ENCODE measurements at places on chromosomes 4 and X.

GRCh38 chr4:166230841-166231240 is 357.8 kb downstream of the TLL1 start:
- DNase-seq, result no peak

GRCh38 chr4:2489841-2490552 is 21.1 kb downstream of the RNF4 start:
- DNase-seq, result peak; percentile 39

DNA sequence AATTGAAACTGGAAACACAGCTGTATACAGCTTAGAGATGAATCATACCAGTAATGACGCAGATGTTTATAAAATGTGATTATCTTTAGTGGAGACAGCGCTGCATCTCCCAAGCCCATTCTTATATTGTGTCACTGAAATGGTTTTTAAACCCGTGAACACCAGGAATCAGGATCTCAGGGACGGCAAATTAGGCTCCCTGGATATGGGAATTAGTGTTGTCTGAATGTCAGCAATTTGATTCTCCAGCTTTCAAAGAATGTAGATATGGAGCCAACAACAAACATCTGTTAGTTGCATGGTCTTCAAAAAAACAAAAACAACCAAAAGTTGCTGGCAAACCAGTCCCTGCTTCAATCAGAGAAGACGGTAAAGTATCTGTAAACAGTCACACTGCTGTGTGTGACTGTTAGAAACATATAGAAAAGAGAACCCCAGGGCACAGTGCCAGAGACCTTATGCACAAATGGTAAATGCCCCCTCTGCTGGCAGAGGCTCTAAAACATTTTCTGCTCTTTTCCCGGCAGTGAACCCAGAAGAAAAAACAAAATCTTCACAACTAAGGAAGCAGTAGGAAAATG is 351.9 kb upstream of the FTHL17 start:
- DNase-seq, result peak; percentile 62

DNA sequence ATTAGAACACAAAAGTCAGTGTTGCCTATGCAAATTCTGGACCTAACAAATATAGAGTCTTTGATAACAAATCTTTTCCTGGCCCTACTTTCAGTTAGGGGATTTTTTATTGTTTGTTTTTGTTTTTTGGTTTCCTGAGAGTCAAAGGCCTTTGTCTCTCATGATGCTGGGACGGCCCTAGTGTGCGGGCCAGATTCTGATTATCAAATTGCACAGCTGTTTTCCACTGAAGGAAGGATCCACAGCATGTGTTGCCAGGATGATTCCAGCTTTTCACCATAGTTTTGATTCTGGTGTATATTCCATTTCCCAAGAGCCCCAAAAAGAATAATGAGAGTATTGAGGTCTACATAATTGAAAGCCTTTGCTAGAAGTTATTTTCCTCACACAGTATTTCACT is 248.2 kb downstream of the CAMK2D start:
- DNase-seq, result no peak

DNA sequence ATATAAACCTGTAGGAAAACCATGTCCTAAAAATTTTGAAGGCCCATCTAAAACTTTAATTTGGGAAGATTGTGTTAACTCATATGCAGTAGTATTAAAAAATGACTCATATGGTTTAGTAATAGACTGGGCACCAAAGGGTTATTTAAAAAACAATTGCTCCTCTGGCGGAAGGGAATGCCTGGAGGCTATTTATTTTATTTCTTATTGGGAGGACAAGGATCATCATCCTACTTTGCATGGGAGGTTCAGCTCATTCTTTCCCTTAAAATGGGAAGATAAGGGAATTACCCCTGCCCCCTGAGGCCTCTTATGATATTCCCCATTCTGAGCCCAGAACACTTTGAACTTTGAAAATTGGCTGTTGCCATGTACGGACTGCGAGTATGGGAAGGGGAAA is 29.7 kb upstream of the MGST2 start:
- DNase-seq, result no peak

- DNase-seq, result no peak
These were observed 332.7 kb upstream of the IGFBP7 start for GRCh38 chr4:57442831-57443291.

DNA sequence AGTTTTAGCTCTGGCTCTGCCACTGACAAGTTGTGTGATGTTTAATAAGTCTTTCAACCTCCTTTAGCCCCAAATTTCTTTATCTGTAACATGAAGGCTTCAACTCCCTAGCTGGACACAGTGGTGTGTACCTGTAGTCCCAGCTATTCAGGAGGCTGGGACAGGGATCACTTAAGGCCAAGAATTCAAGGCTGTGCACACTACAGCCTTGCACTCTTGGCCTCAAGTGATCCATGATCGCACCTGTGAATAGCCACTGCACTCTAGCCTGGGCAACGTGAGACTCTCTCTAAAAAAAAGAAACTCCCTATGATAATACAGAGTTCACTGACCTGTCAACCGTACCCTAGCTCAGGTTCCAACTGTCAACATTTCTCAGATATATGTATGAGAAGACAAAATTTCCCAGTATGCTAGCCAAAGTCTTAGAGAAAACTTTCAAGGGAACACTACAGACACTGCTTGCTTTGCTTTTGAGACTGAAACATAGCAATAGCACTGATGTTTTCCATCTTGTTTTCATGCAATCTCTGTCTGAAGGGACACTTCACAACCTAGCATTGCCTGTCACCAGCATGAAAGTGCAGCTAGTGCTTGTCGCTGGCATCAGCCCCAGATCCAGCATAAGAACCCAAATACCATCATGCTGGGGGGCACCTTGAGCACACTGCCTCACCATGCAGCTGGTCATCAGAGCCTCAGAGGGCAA is 51.6 kb upstream of the PTPN13 start:
- no peak for DNase-seq

- no peak for DNase-seq
These were observed 689.3 kb downstream of the CENPC start for GRCh38 chr4:66855956-66856355.

GRCh38 chrX:20181598-20182329 is 40.1 kb upstream of the EIF1AX start:
- DNase-seq, result no peak

DNA sequence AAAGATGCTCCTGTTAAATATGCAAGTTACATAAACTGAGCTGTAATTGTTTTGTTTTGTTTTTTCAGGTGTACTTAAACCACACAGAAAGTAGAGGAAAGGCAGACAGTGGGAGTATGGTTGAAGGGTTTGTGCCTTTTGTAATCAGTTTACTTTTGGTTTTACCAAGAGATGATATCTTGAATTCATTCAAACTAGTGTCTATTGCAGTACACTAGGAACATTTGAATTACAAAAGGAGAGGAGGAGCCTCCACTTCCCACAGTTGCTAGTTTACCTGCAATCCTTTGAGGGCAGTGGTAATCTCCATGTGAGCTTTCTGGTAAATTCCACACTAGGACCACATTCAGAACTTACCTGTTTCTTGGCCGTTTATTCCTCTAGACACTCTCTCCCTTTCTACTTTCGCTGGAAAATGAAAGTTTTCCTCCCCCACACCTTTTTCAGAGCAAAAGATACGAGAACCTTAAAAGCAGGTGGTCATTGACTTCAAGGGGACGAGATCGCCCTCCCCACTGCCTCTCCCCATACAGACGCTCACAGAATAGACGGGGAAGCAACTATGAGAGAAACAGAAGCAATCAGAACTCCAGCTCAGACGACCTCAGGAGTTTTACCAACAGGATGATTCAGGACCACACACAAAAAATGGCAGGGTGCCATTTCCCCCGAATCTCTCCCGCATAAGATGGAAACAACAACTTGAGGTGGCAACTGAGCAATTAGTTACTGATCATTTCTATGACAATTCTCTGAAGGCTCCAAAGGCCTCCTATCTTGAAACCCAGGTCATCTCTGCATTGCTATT is 3.3 kb downstream of the RBM47 start:
- DNase-seq, result no peak

DNA sequence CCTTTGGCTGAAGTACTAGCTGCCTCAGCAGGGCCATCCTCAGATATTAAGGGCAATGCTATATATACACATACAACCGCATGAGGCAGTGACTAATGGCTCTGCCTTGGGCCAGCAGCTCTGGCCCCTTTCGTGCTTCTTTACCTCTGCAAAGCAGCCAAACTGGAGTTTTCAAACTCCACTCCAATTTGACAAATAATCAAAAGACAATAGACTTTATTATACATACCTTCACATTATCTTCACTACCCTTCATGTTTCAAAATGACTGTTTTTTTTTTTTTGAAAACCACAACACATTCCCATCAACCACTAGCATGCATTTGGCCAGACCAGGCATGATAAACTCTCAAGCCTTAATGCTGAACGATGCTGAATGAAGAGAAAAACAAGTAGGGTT is 187.7 kb downstream of the ENOX2 start:
- no peak for DNase-seq

- DNase-seq, result peak; percentile 50
These were observed 21.5 kb downstream of the ANAPC10 start for GRCh38 chr4:145076469-145076855.

- no peak for DNase-seq
These were observed 85.4 kb downstream of the FRMPD4 start for GRCh38 chrX:12223650-12224049.

GRCh38 chrX:82208975-82209374 is 1007.1 kb downstream of the SH3BGRL start:
- no peak for DNase-seq

GRCh38 chr4:82482387-82482786 is 52.0 kb downstream of the ENOPH1 start:
- DNase-seq, result no peak

GRCh38 chrX:38494239-38494823 is 67.0 kb upstream of the TSPAN7 start:
- DNase-seq, result no peak

GRCh38 chr4:113472864-113473263 is 288.7 kb downstream of the CAMK2D start:
- DNase-seq, result no peak

DNA sequence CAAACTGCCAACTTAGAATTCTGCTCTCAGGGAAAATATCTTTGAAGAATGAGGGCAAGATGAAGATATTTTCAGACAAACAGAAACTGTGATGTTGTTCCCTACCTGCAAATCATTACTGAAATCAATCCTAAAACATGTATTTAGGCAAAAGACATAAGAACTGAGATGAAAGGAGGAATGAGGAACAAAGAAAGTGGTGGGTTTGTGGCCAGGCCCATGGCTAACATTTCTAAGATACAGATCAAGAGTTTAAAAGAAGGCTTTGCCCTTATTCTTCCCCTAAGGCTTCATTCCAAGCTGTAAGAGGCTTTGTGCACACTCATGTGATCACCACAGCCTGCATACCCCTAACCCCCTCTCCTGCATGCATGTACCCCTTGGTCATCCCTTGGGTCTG is 46.5 kb downstream of the ADGRG2 start:
- DNase-seq, result no peak

Data from fibroblast of gingiva (primary cell).